Activated CD8-positive, alpha-beta T cell treated with anti-CD3 and anti-CD28 coated beads for 36 hours (primary cell): ENCODE measurements at places on chromosomes 16 and 17. TPM values are rescaled to one million over a fixed set of nuclear protein-coding genes. Genes with fewer than 3 reads are reported as not detected.
A peak's percentile ranks its signal among the peaks of the same experiment; 100 is the strongest.

GRCh38 chr17:72474719-72475477 lies 354.1 kb downstream of the SOX9 start:
- DNase-seq, result no peak

DNA sequence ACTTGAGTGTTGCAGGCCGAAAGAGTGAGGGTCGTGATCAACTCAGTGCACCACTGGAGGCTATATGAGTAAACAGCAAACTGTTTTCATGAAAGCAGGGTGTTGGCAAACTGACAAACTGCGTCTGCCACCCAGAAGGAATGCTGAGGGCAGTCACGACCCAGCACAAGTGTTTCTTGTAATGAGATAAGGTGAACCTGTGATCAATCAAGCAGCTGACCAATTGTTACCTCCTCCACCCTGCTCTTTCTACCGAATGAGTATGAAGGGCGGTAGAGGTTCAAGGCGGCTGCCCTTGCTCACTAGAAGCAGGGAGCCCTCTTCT lies 5.5 kb upstream of the SRL start:
- DNase-seq, result no peak

DNA sequence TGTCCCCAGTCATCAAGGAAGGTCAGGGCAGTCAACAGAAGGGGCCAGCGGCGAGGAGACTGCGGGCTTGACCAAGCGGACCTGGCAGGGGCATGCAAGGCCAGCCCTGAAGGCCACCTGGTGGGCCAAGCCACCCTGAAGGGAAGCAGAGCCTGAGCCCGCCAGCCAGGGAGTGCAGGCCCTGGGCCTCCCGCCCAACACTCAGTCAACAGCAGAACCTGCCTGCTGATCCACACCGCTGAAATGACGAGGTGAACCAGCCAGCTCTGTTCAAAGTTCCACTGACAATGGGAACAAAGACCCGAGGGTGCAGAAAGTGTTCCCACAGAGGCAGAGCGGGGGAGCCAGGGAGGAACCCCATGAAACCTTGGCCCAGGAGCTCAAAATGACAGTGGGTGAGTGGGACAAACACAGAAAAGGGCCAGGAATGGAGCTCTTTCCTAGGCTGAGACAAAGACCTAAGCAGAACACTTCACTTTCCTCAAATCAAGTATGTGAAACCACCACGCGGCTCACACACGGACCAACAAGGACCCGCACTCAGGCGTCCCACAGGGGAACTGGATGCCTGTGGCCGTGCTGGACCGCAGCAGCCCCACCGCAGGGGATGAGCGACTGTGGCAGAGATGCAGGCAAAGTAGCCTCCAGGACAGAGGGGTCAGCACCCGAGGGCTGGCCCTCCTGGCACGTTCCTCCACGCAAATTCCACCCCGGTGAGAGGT lies 12.0 kb downstream of the AXIN1 start:
- no peak for DNase-seq

DNA sequence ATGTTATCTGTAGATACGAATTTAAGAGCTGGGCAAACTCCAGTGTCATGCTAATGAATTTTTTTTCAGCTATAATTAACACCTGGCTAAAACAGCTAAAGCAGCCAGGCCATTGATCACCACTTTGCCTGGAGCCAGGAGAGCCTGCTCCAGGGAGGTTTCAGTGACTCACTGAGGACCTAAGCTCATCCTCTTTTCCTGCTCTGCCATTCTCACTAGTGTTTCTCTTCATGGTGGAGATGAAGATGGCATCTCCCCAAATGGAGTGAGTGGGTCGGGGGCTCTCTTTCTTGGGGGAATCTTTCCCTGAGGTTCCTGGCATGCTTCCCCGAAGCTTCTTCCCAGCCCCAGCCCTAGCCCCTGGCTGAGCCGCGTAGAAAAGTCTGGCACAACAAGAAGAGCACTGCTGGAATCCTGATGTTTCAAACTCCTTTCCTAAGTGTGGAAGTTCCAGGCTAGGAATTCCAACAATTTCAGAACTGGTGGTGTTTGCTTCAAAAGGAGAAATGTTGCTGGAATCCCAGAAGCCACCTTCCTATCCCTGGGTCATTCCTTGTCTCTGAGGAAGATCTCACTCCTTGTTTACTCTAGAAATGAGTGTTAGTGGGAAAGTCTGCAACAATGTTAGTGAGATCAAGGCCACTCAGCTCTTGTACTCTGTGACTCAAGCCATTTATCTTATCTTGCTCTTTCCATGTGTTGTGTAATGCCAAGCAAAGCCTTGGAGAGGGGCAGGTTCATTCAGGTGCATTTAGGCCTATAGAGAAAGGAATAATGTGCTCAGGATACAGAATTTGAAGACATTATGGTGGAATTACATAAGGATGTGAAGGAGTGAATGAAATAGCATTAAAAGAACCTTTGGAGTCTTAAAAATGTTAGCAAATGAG lies 26.0 kb upstream of the B4GALNT2 start:
- no peak for DNase-seq

- DNase-seq, result no peak
These were observed 22.2 kb upstream of the CDH15 start for GRCh38 chr16:89149386-89149785.

DNA sequence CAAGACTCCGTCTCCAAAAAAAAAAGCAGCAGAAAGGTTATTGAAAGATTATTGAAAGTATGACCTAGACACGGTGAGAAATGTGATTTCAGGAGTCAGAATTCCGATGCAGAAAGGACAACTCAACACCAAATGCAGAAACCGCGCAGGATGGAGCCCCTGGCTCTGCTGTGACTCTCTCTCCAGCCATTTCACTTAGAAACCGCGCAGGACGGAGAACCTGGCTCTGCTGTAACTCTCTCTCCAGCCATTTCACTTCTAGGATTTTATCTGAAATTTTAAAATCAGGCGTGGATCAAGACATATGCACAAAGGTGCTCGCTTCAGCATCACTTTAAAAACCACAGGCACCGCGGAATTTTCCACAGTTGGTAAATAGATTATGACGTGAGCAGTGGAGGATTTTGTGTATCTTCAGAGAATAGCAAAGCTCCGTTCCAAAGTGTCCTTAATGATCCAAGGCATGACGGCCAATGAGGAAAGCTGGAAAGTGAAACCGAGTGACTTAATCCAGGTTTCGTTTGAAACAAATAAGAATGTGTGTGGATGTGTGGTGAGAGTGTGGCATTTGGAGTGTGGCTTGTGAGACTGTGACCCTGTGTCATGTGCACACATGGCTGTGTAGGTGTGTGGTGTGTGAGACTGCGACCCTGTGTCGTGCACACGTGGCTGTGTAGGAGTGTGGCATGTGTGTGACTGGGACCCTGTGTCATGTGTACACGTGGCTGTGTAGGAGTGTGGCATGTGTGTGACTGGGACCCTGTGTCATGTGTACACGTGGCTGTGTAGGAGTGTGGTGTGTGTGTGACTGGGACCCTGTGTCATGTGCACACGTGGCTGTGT lies 9.5 kb downstream of the UTS2R start:
- no peak for DNase-seq

DNA sequence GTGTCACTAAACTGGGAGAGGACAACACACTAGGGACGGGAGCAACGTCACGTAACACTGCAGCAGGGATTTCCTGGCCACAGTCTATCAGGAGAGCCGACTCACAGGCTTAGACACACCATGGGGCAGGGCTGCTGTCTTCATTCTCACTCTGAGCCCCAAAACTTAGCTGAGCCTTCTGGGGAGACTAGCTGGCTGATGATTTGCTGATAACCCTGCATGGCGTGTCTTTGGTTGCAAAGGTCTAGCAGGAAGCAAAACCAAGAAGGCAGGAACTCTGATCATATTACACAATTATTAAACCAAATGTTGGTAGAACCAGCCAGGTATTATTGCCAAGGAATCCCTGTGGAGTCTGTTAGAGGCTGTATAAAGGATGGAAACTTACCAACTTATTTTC lies 345.0 kb downstream of the SLC39A11 start:
- no peak for DNase-seq

GRCh38 chr17:66177048-66177447 lies 14.9 kb downstream of the CEP112 start:
- no peak for DNase-seq

- no peak for DNase-seq
These were observed 24.6 kb downstream of the MEAK7 start for GRCh38 chr16:84479716-84480450.

- DNase-seq, result peak; percentile 50
These were observed 577 bp upstream of the HS3ST2 start for GRCh38 chr16:22813223-22813947.

GRCh38 chr17:50883850-50884438 lies 17.8 kb upstream of the TOB1 start:
- DNase-seq, result no peak

HBA2 gene
- total RNA-seq, result not detected

DNA sequence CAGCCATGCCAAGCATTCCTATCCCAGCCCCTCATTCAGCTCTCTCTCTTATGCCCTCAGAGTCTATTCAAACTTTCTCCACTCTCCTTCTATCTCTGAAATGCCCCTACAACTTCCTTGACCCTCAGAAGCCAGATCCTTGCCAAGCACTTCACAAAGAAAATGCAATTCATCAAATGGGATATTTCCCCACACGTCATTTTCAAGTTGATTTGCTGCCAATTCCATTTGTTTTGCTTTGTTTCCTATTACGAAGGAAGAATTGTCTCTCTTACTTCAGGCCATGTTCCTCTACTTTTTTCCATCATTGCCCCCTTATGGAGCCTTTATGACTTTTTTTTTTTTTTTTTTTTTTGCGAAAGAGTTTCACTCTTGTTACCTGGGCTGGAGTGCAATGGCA lies 9.2 kb upstream of the ALOX12 start:
- DNase-seq, result no peak

DNA sequence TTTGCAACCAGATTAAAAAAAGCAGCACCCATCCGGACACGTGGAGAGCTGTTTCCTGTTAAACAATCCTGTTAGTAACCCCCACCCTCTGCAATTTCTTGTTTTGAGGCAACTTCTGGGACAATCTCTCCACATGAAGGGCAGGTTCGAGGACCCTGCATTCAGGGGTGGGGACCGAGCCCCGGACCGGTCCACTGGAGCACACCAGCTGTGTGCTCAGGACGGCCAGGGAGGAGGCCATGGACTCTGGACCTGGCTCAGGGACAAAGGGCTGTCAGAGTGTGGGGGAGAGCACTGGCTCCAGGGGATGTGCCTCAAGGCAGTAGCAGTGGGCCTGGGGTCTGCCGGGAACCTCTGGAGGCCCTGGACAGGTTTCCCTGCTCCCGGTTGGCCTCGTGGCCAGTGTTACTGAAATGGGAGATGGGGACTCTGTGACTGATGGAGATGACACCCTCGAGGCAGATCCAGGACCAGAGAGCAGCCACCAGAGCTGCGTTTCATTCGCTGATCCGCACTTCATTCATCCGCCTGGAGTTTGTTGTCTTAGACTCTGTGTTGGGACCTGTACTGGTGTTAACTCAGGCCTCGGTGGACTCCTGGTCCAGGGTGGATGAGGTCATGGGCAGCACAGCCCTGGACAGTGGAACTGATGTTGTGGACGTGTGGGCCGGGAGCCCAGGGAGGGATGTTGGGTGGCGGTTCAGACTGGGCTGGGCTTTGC lies 2.9 kb upstream of the CPNE7 start:
- no peak for DNase-seq

GRCh38 chr17:13593757-13594156 lies 8.0 kb downstream of the HS3ST3A1 start:
- no peak for DNase-seq

GRCh38 chr16:3718628-3719027 lies 1.3 kb upstream of the TRAP1 start:
- DNase-seq, result no peak

DNA sequence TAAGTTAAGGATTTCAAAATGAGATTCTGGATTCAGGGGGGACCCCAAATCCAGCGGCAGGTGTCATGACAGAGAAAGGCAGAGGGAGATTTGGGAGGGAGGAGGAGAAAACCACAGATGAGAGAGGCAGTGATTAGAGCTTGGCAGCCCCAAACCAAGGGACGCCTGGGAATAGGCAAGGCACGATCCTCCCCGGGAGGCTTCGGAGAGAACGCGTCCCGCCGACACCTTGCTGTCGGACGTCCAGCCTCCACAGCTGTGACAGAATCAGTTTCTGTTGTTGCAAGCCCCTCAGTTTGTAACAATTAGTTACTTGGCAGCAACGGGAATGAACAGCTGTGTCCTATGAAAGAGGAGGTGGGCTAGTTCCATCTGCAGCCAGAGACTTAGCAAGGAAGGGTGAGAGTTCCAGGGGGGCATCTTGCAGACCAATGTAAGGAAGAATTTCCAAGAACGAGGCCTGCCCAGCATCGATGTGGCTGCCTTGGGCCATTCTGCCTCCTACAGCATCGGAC lies 110.7 kb upstream of the SDK2 start:
- DNase-seq, result no peak

C16orf74 gene
- total RNA-seq, result 1.4 TPM

- no peak for DNase-seq
These were observed 8.7 kb upstream of the ZNF594 start for GRCh38 chr17:5200360-5200759.

DNA sequence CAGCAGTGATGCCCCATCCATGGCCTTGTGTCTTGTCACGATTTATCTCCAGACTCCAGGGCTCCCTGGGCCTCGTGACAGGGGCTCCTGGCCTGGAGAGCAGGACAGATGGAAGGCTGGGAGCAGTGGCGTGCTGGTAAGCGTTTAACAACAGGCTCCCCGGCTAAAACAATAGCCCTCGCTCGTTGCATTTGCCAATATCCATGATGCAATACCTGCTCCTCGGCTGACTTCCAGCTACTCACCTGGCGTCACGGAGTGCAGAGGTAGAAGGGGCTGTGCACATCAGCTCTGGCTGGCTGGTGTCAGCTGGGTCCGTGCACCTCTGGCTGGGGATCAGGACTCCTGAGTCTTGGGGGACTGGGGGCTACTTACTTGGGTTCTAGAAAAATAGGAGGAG lies 1.5 kb upstream of the BICDL2 start:
- no peak for DNase-seq

ARHGDIG gene
- not detected for total RNA-seq

DNA sequence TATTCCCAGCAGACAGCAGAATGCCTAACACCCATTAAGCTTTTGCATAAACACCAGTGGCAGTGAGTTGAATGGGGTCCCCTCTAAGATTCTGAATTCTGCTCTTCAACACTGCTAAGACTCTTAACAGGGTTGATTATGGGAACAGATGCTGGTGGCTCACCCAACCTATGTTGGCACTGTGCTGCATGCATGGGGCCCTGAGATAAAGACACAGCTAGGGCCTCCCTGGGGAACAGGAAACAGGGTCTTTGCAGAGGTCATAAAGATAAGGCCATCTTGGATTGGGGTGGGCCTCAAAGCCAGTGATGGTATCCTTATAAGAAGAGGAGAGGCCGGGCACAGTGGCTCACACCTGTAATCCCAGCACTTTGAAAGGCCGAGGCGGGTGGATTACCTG lies 190.8 kb downstream of the SLC39A11 start:
- no peak for DNase-seq

GSPT1 gene
- 202 TPM for total RNA-seq

- DNase-seq, result peak; percentile 37
These were observed 34.0 kb downstream of the HS3ST3B1 start for GRCh38 chr17:14334919-14335318.

- DNase-seq, result no peak
These were observed 5.0 kb downstream of the CASKIN1 start for GRCh38 chr16:2191446-2191706.

GRCh38 chr17:72025113-72025512 lies 95.7 kb upstream of the SOX9 start:
- DNase-seq, result no peak

- DNase-seq, result no peak
These were observed 36.1 kb downstream of the CYB5D2 start for GRCh38 chr17:4179071-4179470.
